ENCODE measurements at places on chromosomes 13 and 19.

DNA sequence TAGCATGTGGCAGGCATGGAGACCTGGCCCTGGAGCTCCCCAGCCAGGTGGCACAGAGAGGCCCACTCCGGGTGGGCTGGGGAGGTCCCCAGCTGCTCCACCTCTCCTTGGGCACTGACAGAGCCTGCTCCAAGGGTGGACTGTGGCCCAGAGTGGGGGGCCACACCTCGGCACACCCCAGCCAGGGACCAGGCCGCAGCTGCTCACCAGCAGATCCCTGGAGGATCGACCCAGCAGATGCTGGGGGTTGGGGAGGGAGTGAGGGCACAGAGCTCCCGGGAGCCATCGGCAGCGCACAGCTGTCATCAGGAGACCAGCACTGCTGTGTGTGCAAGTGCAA is 72.0 kb upstream of the KCTD15 start:
- no peak for DNase-seq

DNA sequence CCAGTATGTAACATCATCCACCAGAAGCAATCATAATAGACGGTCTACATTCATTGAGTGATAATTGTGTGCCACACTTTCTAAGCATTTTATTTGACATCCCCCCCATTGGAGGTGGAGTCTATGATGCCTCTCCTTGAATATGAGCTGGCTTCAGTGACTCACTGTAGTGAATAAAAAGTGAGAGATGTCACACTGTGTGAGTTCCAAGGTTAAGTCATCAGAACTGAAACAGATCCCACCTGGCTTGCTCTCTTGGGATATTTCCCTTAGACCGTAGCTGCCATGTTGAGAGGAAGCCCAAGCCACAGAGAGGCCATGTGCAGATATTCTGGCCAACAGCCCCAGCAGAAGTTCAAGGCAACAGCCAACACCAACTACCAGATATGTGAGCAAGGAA is 12.6 kb downstream of the RTBDN start:
- DNase-seq: no peak

- no peak for DNase-seq
Observed at GRCh38 chr19:50924586-50924985, 13.4 kb upstream of the KLK4 start.

GRCh38 chr13:45242070-45242469 is 41.2 kb upstream of the KCTD4 start:
- DNase-seq: no peak

DNA sequence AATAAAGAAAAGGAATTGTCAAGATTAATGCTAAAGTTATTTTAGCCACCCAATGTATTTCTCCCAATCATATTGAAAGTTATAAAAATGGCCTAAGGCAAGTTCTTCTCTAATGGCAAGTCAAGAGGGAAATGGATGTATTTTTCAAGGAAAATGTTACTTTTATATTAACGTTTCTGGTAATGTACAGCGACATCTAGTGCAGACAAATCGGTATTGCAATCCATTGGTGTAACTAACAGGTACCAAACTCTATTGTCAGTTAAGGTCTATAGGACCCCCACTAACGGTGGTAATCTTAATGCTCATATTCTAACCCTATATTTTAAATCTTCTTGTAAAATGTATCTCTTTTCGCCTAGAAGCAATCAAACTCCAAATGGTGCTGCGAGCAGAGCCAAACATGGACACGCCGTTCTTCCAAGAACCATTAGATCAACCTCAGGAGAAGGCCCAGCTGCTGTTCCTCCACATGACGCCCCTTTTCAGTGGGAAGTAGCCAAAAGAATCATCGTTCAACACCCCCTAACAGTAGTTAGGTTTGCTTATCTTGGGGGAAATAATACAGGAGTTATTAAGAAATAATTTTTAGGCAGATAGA is 98.5 kb upstream of the PABPC3 start:
- DNase-seq: no peak

DNA sequence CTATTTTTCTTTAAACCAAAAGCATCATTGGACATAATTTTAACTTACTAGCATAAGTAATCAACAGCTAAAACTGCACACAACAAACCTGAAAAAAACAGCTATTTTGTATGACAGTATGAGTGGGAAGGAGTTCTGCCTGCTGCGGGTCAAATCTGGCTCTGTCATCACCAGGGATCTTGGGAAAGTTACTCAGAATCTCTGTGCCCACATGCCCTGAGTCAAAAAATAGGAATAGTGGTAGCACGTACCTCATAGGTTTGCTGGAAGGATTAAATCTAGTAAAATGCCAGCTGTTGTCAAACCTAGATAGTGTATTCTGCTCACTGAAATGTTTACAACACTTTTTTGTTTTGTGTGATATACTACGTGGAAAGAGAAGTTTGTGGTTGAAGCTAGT is 1.1 kb downstream of the CLN5 start:
- no peak for DNase-seq
